ENCODE measurements at places on chromosomes 7 and 10.

DNA sequence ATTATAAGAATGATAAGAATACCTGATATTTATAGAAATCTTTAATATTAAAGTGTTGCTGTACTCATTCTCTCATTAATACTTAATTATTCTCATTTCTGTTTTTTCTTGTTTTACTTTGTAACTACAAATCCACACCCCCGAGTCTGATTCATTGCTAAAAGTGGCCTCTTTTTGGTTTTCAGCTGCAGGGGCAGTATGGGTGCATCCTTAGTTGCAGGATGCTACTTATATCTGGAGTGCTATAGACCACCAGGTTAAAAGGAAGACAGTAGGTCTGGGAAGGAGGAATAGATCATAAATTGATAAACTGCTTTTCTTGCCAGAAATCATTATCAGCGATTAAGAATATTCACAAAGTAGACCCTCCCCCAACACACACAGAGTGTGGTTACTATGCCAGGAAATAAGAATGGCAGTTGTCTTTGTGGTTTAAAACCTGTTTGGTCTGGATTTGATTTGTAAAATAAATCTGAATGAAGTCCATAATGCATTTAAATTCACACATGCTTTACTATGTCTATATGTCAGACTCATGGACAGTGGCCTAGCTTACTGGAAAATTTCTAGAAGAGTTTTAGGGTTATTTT, 96.5 kb downstream of the NRF1 start:
- no peak for DNase-seq

DNA sequence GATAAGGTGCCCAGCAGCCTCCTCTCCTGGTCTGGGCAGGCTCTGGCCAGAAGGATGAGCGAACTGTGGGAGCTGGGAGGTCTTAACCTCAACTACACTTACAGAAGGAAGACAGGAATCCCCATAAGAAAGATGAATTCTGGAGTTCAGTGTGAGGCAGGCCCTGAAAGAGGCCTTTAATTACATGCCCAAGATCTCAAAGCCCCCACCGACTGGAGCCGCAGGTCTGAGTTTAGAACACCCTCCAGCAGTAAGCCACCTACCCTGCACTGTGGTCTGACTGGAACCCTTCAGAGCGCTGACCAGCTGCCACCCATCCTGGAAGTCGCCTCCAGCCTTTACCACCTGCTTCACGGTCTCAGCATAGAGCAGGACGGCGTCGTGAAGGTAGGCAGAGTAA, 28.2 kb upstream of the ACSL5 start:
- DNase-seq, result no peak

DNA sequence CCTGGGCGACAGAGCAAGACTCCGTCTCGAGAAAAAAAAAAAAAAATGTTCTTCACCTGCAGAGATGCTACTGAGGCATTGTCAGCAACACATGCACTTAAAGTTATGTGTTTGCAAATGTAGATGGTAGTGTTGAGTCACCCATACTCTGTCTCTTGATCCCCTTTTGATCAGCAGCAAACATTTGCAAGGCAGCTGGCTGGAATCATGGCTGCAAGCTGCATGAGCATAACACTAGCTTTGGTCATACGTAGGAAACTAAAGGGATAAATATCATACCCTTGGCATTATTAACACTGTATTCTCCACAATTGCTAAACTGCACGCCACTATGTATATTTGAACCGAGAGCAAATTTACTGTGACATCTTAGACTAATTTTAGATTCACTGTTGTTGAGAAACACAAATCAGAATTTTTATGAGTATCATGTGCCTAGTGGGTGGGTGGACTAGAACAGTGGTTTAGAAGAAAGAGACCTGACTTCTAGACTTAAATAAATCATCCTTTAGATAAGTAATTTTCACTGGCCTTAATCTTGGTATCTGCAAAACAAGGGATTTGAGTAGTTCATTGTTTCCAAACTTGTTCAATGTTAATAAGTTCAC, 229.3 kb upstream of the MEOX2 start:
- DNase-seq, result no peak

DNA sequence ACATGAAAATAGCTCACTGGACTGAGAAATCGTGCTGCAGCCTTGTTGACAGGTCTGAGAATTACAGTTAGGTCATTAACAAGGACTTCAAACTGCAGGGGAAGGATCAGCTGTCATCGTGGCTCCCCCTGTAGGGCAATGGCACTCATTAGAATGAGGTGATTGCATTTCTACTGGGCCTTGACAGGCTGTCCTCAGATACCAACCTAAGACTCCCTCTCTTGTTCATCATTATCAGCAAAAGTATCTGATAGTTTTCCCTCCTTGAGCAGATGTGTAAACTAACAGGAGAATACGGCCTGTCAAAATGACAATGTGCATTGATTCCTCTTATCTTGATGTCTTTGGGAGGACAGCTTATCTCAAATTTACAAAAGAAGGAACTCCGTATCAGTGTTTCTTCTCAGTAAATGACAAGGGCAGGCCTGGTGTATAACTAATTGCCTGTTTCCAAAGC, 648.5 kb upstream of the LRRN3 start:
- DNase-seq, result no peak

GRCh38 chr10:50544857-50545429, 78.8 kb downstream of the SGMS1 start:
- no peak for DNase-seq

DNA sequence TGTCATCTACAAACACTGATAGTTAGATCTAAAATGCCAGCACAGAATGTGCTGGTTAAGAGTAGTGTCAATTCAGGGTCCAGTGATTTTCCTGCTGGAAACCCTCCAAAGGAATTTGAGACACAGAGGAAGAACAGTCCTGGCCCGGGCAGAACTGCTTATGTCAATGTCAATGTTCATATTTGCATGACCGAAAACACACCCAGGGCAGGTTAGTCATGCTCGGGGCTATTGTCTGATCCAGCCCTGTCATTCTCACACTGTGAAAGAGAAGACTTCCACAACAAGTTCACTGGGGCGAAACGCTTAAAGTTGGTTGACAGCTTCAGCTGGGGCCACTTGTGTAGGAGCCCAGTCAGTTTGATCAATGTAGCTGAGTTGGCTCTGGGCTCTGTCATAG, 139.3 kb downstream of the C1GALT1 start:
- DNase-seq, result no peak

DNA sequence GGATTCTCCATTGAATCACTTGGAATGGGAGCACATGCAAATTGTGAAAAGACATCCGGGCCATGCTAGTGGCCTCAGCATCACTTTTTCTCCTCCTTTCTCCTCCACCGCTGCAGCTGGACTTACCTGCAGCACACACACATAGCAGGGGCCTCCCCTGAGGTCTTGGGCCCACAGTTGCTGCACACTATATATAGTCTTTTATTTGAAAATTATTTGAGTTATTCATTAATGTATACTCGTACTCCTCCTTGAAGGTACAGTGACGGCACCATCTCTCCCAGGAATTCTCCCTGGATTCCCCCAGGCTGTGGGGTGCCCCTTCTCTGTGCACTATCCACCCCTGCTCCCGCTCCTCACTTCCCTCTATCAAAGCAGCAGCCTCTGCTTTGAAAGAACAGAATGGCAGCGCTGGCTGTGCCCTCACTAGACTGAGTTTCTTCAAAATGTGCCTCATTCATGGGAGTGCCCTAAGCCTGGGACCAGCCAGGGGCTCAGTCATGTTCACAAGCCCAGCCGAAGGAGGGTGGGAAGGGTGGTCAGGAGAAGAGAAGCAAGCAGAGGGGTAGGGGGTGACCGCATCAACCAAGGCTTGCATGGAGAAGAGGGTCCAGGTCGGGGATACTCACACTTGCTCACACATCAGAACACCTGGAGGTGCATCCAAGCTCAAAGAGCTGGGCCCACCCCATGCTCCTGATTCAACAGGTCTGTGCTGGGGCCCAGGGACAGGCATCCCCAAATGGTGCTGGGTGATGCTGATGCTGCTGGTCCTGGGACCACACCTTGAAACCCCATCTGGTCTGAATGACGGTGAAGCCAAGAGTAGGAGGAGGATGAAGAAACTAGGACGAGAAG, 156.2 kb upstream of the ZMIZ1 start:
- no peak for DNase-seq

DNA sequence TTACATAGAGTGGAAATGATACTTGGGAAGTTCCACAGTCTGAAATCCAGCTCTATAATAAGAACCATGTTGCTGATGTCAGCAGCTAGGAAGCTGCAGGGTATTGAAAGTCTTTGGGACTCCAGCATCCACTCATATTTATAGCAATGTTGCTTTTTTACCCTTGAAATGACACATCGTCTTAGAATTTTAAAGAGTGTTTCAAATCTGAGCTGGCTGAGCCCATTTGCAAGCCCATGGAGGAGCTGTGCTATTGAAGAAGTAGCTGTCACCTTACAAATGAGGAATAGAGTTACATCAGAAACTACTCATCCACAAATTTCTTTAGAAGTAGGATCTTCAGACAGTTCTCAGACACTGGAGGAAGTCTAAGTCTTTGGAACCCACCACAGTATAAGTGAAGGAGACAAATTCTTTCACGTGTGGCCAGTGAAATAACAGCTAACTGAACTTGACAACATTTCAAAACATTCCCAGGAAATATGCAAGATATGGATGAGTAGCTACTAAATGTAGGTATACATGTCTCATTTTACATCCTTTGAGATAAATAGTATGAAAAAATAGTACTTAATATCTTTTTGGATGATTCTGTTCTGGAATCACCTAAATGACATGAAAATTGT, 203.6 kb downstream of the ZNF365 start:
- DNase-seq, result no peak

DNA sequence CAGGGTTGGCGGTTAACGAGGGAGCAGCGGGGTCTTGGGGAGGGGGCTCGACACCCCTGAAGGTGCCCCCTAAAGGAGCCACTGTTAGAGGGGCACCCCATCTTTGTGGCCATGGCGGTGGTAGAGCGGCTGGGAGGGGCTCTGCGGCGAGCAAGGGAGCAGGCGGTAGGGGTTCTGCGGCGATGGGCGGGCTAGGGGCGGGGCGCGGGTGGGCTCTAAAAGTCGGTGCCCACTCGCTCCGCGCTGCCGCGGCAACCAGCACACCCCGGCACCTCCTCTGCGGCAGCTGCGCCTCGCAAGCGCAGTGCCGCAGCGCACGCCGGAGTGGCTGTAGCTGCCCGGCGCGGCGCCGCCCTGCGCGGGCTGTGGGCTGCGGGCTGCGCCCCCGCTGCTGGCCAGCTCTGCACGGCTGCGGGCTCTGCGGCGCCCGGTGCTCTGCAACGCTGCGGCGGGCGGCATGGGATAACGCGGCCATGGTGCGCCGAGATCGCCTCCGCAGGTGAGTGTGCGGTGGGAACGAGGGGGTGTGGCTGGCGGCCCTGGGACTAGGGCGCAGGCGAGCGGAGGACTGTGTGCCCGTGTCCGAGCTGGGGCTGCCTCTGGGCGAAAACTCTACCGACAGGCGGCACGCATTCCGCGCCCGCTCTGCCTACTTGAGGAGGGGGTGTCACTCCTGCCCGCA, at the start of gene MEST:
Gene MEST (plus strand): TSS at position 245 of the 682 bp plus-strand sequence. CDS start 229 bp downstream, at position 474.
- DNase-seq, result no peak

DNA sequence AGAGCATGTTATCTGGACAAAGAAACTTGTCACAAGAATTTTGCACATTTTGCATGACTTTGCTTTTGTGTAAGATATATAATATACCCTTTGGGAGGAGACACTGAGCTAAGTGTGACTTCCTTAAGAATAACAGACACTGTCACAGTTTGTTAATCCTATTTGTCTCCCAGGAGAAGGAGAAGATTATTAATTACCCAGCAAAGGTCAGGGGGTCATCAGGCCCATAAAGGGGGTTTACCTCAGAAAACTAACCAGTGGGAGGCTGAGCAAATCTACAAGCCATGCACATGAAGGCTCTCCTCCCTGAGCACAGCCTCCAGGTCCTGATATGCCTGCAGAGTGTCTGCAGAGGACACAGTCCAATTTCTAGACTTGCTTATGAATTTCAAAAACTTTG, 10.1 kb upstream of the MET start:
- no peak for DNase-seq
